ENCODE measurements at places on chromosomes 16 and 17.

GRCh38 chr16:578870-579405, 9.2 kb downstream of the PIGQ start:
- DNase-seq: peak; percentile 79

GRCh38 chr17:19390951-19391350, 4.0 kb upstream of the MFAP4 start:
- no peak for DNase-seq

DNA sequence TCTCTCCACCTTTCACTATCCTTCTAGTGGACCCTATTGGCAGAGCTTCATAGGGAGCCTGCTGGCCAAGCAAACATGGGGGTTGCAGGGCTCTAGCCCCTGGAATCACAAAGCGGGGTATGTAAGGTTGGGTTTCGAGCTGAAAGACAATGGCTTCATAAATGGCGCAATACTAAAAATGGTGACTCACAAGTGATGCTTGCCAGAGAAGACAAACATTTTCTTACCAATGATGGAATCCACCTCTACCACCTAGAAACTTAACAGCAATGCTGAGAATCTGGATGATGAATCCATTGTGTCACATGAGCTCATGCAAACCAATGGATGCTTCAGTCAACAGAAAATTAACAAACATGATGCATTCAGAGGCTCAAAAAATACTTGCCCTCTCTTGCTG, 375.3 kb upstream of the PSMD7 start:
- DNase-seq: no peak

DNA sequence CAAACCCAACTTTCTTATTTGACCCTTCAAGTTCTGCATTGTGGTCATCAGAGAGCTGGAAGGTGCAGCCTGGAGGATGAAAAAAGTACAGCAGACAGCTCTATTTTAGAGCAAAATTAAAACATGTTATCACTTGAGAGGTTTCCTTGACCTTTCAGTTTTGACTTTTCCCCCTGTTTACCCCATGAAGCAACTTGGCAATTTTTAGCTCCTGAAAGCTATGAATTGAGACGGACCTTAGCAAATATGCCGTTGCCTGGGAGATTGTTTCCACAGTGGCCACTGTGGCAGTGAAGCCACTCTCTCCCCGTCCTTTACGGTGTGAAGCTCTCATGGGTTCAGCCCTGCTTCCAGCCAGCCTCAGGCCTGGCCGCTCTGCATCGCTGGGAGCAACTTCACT, 398.6 kb downstream of the CPPED1 start:
- no peak for DNase-seq

DNA sequence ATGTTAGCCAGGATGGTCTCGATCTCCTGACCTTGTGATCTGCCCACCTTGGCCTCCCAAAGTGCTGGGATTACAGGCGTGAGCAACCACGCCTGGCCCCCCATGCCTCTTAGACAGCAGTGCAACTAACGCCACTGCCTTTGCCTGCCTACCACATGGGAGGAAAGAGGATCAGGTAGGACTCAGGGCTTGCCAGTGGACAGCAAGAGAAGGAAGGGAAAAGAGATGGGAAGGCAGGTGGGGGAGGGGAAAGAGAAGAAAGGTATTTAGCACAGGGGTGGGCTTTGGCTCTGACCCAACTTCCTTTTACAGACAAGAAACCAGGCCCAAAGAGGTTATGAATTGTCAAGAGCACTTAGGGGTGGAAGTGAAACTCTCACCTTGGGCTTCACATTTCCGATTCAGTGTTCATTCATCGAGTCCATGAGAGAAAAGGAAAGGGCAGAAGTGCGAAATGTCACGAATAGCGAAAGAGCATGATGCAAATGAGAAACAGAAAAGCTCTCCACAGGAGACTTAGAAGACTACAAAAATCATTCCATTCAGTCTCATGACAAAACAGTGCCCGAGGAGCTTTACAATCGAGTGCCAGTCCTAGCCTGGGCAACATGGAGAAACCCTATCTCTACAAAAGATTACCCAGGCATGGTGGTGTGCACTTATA, 36.4 kb downstream of the CDK5R1 start:
- DNase-seq: peak; percentile 66

- peak; percentile 73 for DNase-seq
These were observed 54.5 kb downstream of the TUBD1 start for GRCh38 chr17:59838052-59838916.

DNA sequence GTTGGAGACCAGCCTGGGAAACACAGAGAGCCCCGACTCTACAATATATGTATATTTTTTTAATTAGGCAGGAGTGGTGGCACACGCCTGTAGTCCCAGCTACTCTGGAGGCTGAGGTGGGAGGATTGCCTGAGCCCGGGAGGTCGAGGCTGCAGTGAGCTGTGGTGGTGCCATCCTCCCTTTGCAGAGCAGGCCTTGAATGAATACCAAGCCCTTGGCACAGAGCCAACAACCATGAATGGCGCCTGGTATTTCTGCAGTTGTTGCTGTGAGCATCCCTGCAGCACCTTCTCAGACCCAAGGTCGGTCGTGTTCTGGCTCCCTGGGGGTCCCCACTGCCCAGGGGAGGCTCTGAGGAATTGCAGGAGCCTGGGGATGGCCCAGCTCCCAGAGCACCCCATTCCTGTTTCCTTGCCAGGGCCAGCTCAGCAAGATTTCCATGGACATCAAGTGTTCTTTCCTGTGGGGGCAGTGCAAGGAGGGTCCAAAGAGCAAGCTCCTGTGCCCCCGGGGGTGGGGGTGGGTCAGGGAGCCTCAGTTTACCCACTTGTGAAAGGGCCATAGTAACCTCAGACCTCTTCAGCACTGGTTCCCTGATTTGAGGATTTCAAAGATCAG, 25.6 kb upstream of the RMI2 start:
- DNase-seq: no peak

GRCh38 chr17:8542599-8543502, 87.7 kb downstream of the MYH10 start:
- no peak for DNase-seq

DNA sequence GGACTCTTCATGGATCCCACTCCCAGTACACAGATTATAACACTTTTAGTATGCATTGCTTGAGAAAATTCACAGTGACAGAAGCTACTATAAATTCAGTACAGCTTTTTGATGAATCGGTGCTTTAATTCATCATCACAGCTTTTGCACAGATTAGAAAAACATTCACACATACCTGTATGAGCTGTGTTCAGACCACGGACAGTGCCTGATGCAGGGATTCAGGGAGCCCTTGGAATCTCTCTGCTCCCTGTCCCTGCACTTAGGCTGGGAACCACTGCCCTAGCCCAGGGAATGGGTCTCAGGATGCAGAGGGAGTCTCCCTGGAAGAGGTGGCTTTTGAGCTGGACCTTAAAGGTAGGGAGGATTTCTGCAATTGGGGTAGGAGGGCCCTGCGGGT, 13.9 kb downstream of the TBKBP1 start:
- no peak for DNase-seq

GRCh38 chr17:59298521-59298920, 32.9 kb upstream of the YPEL2 start:
- DNase-seq: no peak

DNA sequence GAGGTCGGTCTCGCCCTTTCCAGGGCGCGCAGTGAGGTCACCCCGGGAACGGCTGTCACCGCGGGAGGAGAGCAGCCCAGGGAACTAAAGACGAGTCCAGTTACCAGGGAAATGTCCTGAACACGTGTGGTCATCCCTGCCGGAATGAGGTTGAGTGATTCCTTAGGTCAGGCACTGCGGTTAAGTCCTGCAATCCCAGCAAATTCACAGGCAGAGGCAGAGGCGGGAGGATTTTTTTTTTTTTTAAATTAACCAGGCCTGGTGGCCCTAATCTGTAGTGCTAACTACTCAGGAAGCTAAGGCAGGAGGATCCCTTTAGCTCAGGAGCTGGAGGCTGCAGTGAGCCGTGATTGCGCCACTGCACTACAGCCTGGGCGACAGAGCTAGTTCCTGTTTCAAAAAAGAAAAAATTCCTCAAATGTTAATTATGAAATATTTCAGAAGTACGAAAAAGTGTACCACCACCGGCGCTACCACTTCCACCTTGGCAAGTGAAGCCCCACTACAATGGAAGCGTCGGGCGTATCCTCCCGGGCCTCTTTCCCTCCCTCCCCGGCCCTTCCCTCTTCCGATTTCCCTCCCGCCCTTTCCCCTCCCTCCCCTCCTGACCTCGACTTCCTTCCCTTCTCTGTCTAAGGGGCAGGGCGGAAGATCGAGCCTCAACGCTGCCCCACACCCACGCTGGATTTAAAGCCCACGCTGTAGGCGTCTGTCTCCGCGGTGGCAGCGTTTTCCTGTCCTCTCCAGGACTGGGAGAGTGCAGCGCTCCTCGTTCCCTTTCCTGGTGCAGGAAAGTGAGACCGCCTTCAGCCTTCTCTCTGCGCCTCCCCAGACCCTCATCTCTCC, 27.3 kb downstream of the SLFN11 start:
- peak; percentile 45 for DNase-seq

DNA sequence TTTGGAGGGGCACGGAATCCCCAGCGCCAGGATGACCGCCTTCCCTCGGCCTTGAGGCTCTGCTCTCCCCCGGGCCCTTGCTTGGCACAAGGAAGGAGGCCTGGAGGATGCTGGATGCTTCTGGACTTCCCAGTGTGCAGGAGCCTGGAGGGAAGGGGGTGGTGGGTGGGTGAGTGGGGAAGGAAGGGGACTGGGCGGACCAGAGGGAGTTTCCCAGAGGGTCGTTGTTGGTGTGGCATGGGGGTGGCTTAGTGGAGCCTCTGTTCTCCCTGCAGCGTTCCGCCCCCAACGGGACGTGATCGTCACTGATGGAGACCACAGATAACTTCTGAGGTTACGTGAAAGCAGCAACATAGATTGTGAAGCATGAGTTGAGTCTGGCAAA, 140.0 kb downstream of the IRF8 start:
- no peak for DNase-seq

- DNase-seq: no peak
These were observed 9.0 kb downstream of the NTAN1 start for GRCh38 chr16:15046692-15047376.

DNA sequence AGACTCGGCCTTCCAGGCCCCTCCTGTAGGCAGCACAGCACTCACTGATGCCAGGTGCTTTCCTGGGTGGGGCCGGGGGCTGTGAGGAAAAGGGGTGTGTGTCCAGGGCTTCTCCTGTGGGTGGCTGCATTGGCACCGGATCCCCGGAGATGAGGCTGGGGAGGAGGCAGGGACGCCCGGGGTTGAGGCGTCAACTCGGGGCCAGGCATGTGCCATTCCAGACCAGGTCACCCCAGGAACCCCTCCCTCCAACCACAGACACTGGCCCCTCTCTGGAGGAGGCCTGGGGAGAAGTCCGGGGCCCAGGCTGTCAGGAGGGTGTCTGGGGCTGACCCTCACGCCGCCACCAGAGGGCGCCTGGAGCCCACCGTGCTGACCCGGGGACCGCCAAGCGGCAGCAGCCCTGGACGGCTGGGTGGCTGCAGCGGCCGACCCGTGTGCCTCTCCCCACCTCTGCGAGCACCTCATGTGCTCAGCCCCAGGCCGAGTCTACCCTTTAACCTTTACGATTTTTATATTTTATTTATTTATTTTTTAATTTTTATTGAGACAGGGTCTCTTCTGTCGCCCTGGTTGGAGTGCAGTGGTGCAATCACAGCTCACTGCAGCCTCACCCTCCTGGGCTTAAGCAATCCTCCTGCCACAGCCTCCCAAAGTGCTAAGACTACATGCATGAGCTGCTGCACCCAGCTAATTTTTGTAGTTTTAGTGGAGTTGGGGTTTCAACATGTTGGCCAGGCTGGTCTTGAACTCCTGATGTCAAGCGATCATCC, 3.2 kb upstream of the METRN start:
- peak; percentile 88 for DNase-seq

- no peak for DNase-seq
These were observed 36.3 kb downstream of the DHRS7C start for GRCh38 chr17:9755083-9755482.

DNA sequence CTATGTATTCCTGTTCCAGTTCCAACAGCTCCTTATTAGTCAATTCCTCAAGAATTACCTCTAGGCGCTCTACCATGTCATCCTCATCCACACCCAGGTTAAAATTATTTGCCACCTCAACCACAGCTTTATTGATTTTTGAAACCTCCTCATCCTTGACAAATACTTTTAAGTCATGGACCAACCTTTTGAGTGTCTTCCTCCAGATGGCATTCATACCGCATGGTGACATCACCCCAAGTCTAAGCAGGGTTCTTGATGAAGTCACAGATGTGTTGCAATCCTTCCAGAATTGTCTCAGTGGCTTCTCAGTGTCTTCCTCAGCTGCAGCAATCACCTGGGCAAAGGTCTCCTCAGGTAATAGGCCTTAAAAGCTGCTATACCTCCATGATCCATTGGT, 40.1 kb downstream of the BCL7C start:
- no peak for DNase-seq

GRCh38 chr17:72219137-72219823, 98.5 kb downstream of the SOX9 start:
- no peak for DNase-seq

DNA sequence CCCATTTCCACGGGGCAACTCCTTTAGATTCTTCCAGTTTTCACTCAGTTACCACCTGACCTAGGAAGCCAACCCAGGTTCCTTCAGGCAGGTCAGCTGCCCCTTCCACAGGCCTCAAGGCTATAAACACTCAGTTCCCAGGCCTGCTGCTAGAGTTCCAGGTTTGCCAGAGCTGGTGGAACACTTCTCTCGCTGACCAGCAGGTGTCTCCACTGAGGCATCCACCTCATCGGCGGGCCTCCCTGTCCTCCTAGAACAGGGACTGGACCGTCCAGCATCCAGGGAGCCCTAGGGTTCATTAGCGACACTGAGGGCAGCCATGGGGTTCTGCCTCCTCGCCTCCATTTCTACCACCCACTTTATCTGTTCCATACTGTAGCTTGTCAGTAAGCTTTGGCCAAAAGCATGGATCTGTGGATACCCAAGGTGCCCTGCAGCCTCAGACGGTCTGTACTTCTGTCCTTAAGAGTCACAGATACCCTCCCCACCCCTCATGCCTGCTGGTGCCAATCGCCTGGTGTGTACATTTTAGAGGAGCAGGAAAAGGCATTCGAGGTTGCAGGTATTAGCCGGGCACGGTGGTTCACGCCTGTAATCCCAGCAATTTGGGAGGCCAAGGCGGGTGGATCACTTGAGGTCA, 29.0 kb downstream of the PIMREG start:
- peak; percentile 79 for DNase-seq

- DNase-seq: no peak
These were observed 115.3 kb downstream of the SNX29 start for GRCh38 chr16:12091569-12092543.

DNA sequence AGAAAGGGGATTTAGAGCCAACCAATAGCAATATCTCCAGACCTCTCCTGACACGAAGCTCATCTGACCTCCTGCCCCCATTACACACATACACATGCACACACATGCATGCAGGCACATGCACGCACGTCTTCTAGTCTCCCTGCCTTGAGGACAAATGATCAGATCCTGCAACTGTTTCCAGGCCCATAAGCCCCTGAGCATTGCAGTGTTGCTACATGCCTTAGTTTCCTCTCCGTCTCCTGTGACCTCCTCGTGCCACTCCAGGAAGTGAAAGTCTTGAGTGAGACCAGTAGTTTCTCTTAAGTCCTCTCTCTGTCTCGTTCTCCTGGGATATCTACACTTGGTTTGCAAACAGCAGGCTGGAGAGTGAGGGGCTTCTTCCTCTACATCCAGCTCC, 8.2 kb downstream of the CIITA start:
- DNase-seq: no peak

GRCh38 chr16:77684181-77684526, 38.2 kb upstream of the NUDT7 start:
- no peak for DNase-seq

- DNase-seq: no peak
These were observed 37.4 kb downstream of the ANKRD11 start for GRCh38 chr16:89452925-89453324.

- DNase-seq: no peak
These were observed 9.1 kb upstream of the THAP11 start for GRCh38 chr16:67833030-67833414.

All from activated T-cell treated with anti-CD3 and anti-CD28 coated beads, Interleukin-2, amount 50 U/mL, for 24 hours (primary cell).